Activated CD4-positive, alpha-beta T cell treated with anti-CD3 and anti-CD28 coated beads, Interleukin-2, amount 50 U/mL, for 48 hours (primary cell): ENCODE measurements at places on chromosomes 13 and 19.

DNA sequence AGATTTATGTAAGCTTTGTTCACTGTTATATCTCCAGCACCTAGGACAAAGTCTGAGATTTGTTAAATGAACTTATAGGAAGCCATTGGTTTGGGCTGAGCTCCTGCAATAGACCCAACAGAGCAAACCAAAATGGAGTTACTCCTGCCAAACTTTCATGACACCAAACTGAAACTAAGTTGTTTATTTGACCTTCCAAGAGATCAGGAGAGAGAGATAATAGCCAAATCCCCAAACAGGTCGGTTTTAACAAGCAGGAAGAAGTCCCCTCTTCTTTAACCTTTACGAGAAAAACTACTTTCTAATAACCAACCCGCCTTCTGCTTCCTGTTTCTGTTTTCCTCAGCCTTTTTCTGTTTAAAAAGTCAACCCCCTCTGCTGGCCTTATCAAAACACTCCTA is 54.9 kb upstream of the ATP12A start:
- no peak for DNase-seq

- DNase-seq: no peak
Observed at GRCh38 chr19:1263188-1263587, 5.9 kb upstream of the CIRBP start.

DNA sequence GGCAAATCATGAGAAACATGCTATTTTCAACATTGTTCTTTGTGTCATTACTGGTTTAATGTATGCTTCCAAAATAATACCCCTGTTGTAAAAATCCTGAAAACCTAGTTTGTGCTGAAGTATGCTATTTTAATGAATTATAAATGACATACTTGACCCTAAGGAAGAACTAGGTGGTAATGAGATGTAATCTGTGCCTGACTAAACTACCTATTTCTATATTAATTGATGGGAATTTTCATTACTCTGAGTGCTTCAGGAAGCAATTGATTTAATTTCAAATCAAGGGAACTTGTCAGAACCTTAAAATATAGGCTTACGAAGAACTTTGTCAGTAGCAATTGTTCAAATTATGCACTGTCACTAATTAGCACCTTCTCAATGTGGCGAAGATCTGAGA is 1005.6 kb upstream of the SLC10A2 start:
- DNase-seq: no peak

DNA sequence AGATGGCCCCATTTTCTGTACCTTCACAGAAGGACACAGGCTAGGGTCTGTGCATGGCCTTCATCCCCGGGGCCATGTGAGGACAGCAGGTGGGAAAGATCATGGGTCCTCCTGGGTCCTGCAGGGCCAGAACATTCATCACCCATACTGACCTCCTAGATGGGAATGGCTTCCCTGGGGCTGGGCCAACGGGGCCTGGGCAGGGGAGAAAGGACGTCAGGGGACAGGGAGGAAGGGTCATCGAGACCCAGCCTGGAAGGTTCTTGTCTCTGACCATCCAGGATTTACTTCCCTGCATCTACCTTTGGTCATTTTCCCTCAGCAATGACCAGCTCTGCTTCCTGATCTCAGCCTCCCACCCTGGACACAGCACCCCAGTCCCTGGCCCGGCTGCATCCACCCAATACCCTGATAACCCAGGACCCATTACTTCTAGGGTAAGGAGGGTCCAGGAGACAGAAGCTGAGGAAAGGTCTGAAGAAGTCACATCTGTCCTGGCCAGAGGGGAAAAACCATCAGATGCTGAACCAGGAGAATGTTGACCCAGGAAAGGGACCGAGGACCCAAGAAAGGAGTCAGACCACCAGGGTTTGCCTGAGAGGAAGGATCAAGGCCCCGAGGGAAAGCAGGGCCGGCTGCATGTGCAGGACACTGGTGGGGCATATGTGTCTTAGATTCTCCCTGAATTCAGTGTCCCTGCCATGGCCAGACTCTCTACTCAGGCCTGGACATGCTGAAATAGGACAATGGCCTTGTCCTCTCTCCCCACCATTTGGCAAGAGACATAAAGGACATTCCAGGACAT is 7.0 kb upstream of the CEACAM7 start:
- DNase-seq: no peak

GRCh38 chr19:1239796-1240737 is 1.5 kb upstream of the ATP5F1D start:
- DNase-seq: peak; percentile 91

DNA sequence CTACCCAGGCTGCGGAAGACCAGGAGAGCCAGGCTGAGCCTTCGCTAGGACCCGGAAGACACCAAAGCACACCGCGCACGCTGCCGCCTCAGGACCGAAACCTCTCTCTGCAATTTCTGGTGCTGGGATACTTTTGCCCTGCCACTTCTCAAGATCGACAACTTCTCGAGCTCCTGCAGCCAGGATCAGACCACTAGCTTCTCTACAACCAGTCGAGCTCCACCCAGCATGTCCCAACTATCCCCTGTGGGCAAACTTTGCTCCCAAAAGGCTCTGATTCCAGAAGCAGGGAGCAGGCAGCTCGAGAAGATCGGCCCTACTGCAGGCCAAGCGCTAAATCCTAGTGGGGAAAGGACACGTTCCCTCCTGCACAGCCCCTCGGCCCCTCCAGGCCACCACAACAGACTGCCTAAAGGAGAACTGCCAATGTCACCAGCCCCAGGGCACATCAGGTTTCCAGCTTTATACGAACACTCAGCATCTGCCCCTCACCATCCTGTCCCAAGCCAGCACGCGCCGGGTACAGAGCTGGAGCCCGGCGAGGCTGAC is 979 bp downstream of the AKAP8 start:
- peak; percentile 66 for DNase-seq

DNA sequence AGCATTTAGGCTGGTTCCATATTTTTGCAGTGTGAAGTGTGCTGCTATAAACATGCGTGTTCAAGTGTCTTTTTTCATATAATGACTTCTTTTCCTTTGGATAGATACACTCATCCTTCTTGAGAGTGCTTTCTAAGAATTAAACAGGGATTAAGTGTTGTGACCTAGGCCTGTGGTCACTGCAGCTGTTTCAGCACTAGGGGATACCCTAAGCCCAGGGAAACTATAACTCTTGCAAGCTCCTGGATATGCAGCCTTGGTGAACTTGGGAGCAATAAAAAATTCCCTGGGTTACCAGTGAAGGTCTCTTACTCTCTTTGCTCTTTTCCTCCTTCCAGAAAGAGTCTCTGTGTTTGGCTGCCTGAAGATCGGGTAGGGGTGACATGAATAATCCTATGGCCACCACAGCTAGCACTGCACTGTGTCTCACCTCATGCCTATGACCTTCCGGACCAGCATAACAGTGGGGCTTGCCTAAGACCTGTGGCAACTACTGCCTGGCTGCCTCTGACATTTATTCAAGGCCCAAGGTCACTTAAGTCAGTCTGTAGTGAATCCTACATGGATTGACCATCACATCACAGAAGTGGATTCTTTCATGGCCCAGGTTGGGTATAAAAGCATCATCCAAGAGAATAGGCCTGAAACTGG is 799.7 kb downstream of the DACH1 start:
- no peak for DNase-seq

DNA sequence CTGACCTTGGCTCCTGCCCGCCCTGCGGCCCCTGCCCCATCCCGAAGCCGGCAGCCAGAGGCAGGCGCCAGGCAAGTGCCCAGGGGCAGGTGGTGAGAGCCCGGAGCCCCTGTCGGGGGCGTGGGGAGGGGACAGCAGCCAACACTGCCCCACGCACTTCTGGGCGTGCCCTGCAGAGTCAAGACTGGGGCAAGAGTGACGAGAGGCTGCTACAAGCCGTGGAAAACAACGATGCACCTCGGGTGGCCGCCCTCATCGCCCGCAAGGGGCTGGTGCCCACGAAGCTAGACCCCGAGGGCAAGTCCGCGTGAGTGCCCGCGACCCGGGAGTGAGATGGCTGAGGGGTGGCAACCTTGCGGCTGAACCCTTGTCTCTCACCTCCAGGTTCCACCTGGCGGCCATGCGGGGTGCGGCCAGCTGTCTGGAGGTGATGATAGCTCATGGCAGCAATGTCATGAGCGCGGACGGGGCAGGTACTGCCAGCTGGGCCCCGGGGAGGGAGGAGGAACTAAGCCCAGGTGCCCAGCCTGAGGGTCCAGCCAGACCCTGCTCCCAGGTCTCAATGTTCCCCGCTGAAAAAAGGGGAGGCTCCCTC is 17.3 kb downstream of the ANKRD24 start:
- DNase-seq: no peak

- no peak for DNase-seq
Observed at GRCh38 chr13:50353651-50354415, 338.6 kb downstream of the KCNRG start.

DNA sequence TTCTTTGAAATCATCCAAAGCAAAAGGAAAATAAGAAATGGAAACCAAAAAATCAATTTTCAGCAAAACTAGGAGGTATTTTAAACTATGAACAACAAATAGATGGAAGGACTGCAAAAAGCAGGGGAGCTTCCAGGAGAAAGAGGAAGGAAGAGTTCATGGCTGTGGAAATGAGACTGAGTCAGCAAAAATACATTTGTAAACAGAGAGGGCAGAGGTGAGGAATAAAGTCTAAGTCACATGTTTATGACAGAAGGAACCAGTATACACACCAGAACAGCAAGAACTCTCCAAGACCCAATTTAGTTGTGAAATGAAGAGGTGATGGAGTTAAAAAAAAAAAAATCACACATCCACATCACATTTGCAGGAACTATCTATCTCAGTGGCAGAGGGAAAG is 69.6 kb downstream of the RNASEH2B start:
- DNase-seq: no peak

DNA sequence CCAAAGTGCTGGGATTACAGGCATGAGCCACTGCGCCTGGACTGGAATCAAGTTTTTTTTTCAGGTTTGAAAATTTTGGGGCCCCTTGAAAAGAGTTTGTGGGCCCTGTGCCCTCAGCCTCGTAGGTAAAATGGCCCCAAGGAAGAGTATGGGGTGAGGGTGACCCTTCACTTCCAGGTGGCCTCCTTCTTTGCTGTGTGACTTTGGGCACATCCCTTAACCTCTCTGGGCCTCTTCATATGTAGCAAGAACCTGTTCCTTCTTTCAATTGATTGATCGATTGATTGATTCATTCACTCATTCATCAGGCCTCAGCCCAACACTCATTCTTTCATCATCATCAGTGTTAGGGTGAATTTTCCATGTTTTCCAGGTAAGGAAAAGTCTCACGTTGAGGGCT is 3.4 kb upstream of the TMEM221 start:
- DNase-seq: no peak

DNA sequence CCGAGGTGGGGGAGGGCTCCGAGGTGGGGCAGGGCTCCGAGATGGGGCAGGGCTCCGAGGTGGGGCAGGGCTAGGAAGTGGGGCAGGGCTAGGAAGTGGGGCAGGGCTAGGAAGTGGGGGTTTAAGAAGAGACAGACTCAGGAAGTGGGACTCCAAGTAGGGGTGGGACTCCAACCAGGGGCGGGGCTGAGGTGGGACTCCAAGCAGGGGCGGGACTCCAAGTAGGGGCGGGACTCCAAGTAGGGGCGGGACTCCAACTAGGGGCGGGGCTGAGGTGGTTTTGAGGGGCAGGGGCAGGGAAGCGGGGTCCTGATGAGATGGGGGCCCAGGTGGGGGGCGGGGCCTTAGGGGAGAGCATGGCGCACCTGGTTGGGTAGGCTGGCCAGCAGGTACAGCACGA is 13.6 kb downstream of the CFD start:
- DNase-seq: peak; percentile 76

- DNase-seq: peak; percentile 48
Observed at GRCh38 chr19:2089001-2089711, 7.0 kb downstream of the MOB3A start.

DNA sequence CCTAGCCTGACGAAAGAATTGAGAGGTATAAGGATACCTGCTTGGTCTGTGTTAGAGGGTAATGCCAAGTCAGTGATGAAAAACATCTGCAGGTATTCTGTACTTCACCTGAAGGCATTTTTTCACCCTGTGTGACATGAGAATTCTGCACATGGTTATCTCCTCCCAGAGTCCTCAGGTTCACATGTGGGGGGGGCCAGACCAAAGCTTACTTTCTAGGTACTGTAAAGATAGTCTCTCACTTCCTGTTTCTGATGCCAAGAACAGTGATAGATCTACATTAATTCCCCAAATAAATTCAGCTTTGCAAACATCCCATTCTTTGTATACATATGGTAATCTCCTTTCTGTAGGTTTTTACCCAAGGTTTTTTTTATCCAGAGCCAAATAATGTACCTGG is 53.4 kb downstream of the GPC6 start:
- no peak for DNase-seq

GRCh38 chr19:46629546-46630025 is 4.7 kb upstream of the PTGIR start:
- DNase-seq: no peak

DNA sequence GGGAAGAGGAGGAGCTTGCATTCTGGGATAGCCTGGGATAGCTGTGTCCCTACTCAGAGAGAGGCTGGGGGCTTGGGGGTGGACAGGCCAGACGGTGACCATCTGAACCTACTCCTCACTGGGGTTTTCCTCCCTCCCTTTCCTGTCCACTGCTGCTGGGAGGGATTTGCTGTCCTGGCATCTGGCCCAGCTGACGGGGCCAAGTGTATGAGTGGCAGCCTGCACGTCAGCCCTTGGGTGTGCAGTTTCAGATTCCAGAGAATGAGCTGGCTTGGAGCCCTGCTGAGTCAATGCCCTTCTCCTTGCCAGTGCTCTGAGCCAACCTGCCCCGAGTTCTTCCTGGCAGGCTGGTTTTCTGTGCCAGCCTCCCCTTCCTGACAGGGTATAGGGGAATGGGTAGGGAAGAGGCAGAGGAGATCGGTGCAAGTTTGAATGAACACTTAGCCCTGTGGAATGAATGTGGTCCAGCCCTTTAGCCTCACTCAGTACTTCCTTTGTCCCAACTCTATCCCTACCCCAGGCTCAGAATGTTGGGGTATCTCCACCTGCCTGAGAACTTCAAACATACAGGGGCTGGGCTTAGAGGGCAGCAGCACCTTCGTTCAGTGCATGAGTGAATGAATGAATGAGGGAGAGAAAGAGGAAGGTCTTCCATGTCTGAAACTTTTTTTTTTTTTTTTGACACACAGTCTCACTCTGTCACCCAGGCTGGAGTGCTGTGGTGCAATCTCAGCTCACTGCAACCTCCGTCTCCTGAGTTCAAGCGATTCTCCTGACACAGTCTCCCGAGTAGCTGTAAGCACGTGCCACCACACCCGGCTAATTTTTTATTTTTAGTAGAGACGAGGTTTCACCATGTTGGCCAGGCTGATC is 1.8 kb upstream of the ANGPTL4 start:
- DNase-seq: peak; percentile 64
